ENCODE measurements at places on chromosomes 7 and 10.
A peak's percentile ranks its signal among the peaks of the same experiment; 100 is the strongest.

DNA sequence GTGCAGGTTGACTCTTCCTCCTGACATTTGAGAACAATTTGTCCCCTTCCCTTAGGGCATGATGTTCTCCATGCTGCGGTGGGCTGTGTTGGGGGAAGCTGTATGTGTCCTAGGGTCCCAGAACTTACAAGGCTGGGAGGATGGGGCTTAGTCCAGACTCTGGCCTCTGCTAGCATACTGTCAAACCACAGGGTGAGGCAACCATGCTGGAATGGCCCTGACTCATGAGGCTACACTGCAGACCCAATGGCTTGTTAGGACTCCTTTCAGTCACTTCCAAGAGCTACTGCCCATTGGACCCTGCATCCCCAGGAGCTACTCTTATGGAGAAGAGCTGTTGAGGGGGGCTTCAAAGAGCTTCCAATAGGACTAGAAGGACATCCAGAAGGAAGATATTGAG is 20.1 kb upstream of the FAM170B start:
- no peak for DNase-seq

DNA sequence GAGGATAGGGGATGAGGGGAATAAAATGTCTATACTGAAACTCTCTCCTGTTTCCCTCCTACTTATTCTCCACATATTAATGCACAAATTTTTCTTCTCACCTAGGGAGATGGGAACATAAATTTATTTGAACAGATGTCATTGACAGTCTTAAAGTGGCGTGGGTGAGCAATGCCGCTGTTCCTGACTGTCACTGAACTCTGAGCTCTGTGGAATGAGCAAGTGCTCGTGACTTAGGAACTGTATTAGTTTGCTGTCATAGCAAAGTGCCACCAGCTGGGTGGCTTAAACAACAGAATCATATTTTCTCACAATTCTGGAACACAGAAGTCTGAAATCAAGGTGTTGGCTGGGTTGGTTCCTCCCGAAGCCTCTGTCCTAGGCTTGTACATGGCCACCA is 29.1 kb downstream of the INPP5F start:
- DNase-seq = no peak

GRCh38 chr7:127780489-127780888 is 128.5 kb downstream of the SND1 start:
- no peak for DNase-seq

GRCh38 chr10:99775850-99776249 is 6.6 kb upstream of the ABCC2 start:
- no peak for DNase-seq

DNA sequence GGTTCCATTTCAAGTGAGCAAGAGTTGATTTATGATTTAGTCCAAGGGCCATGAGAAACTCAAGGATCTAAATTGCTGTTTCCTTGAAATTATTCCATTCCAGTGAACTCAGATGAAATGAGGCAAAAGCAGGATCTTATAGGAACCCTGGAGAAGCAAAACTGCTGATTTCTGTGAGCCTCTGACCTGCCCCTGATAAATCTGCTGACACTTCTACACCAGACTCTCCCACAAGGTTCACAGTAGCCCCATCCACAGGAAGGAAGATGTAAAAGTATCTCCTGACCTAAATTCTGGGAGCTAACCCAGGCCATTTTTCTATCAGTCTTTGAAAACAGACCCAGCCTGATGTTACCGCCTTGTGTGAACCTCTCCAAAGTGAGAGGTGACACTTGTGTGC is 987.6 kb upstream of the AUTS2 start:
- DNase-seq = no peak

DNA sequence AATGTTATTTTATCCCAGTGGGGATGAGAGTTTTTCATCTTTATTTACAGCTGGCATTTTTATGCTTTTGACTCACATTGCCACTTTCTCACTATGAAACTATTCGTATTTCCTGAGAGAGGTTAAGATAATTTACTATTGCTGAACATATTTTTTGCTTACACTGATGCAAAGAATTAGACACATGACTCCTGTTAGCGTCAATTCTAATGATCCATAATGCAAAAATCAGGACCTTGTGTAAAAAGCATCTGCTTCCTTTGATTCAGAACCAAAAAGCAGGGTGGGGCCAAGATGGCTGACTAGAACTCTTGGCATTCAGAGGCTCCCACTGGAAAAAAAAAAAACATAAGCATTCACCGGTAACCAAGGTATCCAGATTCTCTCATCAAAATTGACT is 464.8 kb downstream of the SEMA3D start:
- DNase-seq = no peak

GRCh38 chr7:19915596-19915995 is 142.2 kb upstream of the TMEM196 start:
- no peak for DNase-seq

- peak; percentile 3 for DNase-seq
These were observed 278.1 kb downstream of the HTR7 start for GRCh38 chr10:90579602-90580242.

DNA sequence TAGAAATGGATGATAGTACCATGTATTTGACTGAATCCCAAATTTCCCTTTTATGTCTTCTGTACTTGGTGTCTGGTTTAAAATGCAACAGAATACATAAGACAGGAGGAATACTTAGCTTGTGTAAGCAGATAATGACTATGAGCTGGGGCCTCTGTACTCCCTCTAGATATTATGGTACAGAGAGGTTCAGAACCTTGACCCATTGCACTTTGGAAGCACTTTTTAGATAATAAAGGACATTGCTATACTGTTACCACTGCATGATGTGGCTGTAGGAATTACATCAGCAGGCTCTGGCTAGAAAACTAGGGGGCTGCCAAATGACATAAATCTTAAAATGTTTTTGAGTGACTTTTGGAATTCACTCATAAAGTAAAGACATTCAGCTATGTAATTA is 526.6 kb downstream of the SORCS1 start:
- no peak for DNase-seq

DNA sequence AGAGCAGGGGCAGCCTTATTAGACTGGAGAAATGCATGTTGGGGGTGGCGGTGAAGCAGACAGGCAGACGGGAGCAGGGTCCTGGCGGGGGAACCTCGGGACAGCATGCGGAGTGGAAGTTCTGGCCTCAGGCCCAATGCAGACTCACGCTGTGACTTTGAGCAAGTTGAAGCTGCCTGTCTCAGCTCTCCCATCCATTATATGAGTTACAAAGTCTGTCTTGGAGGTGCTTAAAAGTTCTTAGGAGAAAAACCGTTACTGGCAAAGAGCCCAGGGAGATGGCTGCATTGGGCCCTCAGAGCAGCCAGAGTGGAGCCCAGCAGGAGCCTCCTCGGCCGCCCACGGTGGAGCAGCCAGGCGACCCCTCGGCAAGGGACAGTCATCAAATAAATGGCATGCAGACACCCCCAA is 509.5 kb downstream of the PLXNA4 start:
- DNase-seq = no peak

DNA sequence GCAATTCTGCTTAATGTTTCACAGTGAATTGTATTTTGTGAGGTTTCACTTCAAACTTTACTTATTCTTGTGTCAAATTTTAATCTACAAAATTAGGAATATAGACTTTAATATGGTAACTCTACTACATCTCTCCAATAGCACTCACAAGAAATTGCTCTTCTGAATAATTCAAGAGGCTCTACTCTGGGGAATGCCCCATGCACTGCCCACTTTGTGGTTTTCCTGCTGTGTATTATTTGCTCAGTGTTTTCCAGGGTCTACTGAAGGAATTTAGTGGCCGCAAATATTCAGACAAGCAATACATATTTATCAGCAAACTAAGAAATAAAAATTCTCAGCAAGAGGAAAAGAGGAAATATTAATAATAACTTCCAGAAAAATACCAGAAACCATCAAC is 611.4 kb downstream of the TNS3 start:
- no peak for DNase-seq

DNA sequence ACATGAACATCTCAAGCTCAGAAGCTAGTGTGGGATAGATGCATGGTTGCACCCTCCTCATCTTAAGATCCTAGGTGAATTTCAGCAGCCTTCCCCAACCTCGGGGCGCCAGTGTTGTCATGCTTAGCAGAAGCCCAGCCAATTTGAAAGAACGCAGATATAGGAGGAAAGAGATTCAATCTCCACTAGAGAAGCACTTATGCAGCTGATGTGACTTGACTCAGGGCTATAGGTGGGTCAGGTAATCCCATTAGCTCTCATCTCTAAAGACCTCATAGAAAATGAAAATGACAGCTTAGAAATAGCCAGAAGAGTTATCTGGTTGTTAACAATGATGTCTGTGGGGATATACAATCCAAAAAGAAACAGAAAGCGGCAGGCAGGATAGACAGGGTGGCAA is 310.5 kb downstream of the GPAM start:
- DNase-seq = no peak

GRCh38 chr10:120217736-120218135 is 239.3 kb upstream of the PLPP4 start:
- no peak for DNase-seq

- DNase-seq = no peak
These were observed 16.9 kb upstream of the CDK14 start for GRCh38 chr7:90579181-90579688.

- no peak for DNase-seq
These were observed 8.0 kb upstream of the CALU start for GRCh38 chr7:128731184-128731583.

DNA sequence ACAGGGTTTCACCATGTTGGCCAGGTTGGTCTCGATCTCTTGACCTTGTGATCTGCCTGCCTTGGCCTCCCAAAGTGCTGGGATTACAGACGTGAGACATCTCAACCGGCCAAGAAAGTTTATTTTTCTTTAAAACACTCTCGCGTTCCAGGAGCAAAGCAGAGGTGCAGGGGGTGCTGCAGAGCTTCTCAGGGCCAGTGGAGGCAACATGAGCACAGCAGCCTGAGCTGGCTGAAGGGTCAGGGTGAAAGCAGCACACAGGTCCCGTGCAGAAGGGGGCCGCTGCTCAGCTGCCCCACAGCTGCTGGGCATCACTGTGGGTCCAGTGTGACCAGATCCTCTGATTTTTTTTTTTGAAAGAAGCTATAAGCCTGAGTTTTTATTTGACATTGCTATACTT is 46.1 kb downstream of the EPHB4 start:
- DNase-seq = no peak

- DNase-seq = no peak
These were observed 12.4 kb upstream of the ZNF716 start for GRCh38 chr7:57437581-57437980.

- DNase-seq = no peak
These were observed 180.6 kb upstream of the CHRM2 start for GRCh38 chr7:136687693-136688322.

DNA sequence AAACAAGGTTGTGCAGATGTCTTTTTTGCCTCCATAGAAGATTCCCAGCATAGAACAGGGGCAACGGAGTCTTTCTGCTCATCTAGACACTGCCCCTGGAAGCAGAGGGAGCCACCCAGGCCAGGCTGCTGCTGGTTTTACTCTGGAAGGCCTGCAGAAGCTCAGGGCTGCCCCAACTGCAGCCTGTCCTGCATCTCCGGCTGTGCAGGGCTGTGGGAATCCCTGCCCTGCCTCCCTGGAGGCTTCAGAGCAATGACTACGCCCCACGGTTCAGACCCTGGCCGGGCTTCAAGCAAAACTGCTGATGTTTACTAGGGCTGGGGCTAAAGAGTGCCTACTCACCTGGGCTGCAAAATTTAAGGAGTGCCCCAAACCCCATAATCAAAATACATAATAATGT is 43.9 kb downstream of the GHRHR start:
- DNase-seq = no peak

GRCh38 chr10:124375353-124375614 is 43.4 kb downstream of the OAT start:
- no peak for DNase-seq

- DNase-seq = peak; percentile 87
These were observed 2.2 kb downstream of the CYP17A1 start for GRCh38 chr10:102835007-102835482.

DNA sequence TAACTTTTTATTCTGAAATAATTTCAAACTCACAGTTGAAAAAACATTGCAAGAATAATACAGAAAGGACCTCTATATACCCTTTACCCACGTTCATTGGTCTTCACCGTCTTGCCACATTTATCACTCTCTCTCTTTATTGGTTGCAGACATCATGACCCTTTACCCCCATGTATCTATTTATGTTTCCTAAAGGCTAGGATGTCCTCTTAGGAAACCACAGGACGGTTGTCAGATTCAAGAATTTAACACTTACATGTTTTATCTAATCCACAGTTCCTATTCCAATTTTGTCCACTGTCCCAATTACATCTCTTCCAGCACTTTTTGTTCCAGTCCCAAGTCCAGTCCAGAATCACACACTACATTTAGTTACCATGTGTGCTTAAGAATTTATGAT is 67.6 kb upstream of the FGFR2 start:
- DNase-seq = no peak
